ENCODE measurements at places on chromosomes 3 and 15.

GRCh38 chr3:122186372-122186771, 2.9 kb downstream of the CASR start:
- no peak for DNase-seq

GRCh38 chr3:136943436-136943835, 14.3 kb upstream of the IL20RB start:
- DNase-seq: no peak

DNA sequence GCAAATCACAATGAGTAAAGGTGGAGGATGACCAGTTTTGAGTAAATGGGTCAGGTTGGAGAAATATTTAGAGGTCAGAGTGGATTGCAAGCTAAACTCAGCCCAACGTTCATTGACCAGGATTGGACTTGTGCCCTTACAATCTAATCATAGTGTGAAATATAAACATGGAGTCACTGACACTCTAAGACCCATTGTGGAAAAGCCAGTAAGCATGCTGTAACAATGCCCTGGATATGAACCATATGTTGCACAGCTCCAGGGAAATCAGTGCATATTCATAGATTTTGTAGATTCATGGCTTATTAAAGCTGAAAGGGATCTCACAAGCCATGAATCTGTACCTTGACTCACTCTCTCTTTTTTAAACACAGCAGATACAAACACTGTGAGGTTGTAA, 660.2 kb upstream of the LMCD1 start:
- no peak for DNase-seq

DNA sequence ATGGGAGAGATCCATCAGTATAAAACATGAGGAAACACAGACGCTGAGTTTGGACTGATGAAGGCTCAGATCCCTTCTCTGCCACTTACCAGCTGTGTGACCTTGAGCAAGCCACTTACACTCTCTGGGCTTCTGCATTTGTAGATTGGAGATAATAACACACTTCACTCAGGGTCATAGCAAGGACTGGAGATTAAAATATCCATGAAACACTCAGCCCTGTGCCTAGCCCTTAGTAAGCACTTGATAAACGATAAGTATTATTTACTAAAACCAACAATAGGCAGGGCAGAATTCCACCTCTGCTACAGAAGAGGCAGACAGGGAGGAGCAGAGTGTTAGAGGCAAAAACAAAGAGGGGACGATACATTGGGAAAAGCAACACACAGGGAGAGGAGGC, 420.5 kb upstream of the WNT5A start:
- DNase-seq: no peak

DNA sequence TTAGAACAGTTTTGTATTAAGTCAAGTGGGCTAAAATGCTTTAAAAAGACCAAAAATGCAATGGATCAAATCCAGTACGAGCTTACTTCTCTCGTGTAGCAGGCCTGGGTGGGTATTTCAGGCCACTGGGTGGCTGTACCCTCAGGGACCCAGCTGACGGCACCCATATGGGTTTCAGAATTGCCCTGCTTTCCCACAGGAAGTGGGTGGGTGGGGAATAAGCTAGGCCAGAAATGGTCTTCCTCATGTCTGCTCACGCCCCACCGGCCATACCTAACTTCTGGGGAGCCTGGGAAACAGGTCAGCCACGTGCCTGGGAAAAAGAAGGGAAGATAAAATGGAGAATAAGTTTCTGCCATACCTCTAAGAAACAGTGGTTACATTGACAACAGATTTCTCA, 20.3 kb downstream of the GPR160 start:
- no peak for DNase-seq

GRCh38 chr3:105187344-105187743, 179.4 kb upstream of the ALCAM start:
- DNase-seq: no peak

DNA sequence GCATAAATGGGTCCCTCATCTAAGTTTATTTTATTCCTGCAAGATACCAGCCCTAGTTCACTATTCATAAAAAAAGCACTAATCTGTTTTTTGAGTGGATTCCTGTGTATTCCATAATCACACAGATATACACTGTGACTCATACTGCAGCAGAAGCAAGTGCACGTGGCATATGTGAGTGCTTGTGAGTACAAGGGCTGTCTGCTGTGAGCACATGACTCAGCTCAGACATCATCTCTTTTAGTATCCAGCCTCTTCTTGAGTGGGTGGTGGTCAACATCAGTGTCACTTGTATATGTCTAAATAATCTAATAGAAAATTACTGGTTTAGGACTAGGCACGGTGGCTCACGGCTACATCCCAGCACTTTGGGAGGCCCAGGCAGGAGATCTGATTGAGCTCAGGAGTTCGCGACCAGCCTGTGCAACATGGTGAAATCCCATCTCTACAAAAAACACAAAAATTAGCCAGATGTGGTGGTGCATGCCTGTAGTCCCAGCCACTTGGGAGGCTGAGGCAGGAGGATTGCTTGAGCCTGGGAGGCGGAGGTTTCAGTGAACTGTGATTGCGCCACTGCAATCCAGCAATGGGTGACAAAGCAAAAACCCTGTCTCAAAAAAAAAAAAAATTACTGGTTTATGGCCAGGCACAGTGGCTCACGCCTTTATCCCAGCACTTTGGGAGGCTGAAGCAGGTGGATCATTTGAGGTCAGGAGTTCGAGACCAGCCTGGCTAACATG, 49.8 kb downstream of the NIPA2 start:
- DNase-seq: no peak

GRCh38 chr15:59997070-59997701, 6.9 kb upstream of the FOXB1 start:
- peak; percentile 28 for DNase-seq

GRCh38 chr3:170961616-170962400, 53.4 kb upstream of the EIF5A2 start:
- DNase-seq: no peak

DNA sequence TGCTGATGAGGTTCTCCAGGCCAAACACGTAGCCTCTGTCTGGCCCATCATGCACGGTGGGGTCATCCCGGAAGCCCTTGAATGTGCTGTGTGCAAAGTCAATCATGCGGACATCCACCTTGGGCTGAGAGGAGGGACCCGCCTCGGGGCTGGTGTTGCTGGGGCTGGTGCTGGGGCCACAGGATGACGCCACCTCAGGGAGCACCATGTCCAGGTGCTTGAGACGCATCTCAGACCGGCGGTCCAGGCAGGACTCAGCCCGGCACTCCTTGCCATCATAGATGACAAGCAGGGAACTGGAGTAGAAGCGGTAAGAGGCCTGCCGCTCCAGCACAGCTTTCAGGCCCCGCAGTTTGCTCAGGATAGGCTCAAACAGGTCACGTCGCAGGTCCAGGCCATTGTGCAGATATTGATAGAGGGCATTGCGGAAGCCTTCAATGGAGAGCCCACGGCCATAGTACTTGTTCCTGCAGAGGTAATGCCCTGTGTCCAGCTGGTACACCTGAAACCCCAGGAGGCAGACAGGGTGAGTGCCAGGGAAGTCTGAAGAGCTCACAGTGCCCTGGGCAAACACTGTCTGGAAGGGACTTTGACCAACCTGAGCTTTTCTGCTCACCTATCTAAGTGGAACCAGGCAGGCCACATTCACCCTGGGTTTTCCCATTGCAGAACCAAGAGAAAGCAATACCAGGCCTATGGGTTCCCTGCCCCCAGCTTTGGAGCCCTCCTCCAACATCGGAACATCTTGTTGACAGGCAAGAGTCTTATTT, 3.6 kb upstream of the GMPPB start:
- DNase-seq: no peak

DNA sequence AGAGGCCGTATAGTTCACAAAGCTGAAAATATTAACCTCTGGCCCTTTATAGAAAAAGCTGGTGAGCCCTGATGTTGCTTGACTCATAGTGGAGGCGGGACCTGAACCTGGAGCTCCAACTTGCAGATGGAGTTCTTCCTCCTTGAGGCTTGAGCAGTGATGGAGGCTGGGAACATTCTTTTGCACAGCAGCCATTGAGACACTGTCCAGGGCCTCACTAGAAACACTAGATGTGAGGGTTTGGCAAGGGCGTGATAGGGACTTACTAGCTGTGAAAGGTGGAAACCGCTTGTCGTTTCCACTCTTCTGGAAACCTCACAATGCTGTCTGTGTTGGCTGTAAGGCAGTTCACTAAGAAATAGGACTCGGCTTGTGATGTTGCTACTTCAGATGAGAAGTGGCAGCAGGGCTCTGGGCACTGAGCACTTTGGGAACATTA, 12.5 kb downstream of the SMAD6 start:
- DNase-seq: no peak

DNA sequence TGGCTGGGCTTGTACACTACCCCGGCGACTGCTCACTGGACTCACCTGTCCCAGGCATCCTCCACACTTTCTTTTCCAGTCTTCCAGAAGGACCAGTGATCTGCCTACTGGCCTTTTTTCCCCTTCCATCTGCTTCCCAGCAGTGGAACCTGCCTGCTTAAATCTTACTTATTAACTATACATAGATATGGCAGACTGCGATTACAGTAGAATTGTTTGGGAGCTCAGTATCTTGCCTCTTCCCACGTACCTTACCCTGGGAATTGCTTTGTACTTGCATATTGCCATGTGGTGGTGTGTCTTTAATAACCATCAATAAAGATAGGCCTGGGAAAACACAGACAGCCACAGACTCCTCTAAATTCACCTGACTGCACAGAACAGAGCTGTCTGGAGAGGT, 11.8 kb upstream of the HES1 start:
- DNase-seq: no peak

DNA sequence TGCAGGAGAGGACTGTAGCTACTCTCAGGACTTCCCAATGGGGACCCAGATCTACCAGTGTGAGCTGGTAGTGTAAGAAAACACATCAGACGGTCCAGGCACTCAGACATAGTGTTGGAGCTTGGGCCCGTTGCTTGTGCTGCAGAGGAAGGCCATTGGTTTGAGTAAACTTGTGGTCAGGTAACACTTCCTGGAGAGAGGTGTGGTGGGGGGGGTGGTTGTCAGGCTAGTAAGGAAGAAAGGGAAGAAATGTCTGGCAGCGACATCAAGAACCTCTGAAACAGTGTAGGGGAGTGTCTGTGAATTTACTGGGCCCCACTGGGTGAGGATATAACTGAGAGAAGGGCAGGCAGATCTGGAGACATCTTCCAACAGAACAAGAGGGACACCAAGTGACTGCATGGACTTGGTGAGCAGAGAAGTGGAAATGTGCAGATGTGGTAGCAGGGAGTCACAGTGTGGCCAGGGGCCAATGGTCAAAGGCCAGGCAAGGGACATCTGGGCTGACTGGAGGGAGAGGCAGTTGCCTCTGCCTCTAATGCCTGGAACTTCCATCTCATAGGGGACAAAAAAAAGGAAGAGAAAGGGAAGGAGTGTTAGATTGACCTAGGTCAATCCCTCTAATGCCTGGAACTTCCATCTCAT, 63.7 kb upstream of the MRPS22 start:
- DNase-seq: no peak

- no peak for DNase-seq
Measured at GRCh38 chr15:95620934-95621579, 709.4 kb upstream of the NR2F2 start.

DNA sequence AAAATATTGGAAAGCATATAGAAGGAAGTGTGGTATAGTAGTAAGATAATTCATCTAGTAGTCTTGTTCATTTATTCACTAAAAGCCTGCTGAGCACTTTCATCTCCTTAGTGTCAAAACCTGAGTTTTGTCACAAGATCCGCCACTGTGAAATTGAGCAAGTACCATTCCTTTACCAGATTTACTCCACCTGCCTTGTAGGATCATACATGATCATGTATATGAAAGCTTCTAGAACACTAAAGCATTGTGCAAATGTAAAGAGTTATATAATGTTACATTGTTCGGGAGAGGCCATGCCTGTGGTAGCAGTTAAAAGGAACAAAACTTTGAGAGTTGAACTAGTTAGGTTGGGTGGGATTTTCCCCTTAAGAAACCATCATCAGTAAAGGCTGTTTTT, 35.0 kb downstream of the UBE2E2 start:
- no peak for DNase-seq

- no peak for DNase-seq
Measured at GRCh38 chr3:133468251-133468721, 68.4 kb downstream of the BFSP2 start.

DNA sequence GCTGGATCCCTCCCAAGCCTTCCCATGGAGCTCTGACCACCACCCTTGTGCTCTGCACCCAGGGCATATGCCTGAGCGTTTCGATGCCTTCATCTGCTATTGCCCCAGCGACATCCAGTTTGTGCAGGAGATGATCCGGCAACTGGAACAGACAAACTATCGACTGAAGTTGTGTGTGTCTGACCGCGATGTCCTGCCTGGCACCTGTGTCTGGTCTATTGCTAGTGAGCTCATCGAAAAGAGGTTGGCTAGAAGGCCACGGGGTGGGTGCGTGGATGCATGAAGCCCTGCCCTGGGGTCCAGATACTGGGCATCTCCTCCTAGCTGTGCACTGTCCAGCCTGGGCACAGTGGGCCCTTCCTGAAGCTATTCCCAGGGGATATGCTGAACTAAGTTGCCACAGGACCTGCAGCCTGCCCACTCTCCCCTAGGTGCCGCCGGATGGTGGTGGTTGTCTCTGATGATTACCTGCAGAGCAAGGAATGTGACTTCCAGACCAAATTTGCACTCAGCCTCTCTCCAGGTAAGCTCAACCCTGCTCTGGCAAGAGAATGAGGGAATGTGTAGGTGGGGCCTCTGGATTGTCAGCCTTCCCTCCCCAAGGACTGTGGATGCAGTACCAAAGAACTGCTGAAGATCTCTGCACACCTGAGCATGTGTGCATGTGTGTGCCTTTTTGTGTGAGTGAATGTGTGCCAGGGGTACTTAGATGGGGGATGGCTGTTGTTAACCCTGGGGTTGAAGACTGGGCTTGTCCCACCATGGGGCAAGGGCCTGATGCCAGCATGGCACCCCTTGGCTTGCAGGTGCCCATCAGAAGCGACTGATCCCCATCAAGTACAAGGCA, 2.1 kb downstream of the MYD88 start:
- DNase-seq: no peak

DNA sequence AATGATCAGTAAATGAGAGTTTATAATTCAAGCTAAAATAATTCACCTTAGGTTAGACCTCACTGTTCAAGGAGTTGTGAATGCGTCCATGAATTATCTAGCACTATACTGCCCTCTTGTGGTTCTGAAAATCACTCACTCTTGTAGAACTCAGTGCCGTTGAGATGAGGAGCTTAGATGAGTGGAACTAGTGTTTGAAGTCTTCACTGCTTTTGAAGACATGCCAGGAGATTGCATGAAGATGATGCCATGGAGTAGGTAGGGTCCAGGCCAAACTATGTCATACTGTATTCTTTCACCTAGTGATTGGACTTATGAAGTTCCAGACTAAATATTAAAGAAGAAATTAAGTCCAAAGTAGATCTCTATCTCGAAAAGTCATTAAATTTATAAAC, 28.8 kb downstream of the LYSMD4 start:
- DNase-seq: no peak

GRCh38 chr3:143831994-143832393, 16.3 kb downstream of the SLC9A9 start:
- DNase-seq: no peak

- no peak for DNase-seq
Measured at GRCh38 chr15:27271258-27271657, 300.3 kb downstream of the GABRG3 start.

GRCh38 chr3:122074621-122075265, 19.6 kb downstream of the CD86 start:
- no peak for DNase-seq

- DNase-seq: no peak
Measured at GRCh38 chr15:93288728-93289294, 199.8 kb upstream of the RGMA start.
